ENCODE measurements at places on chromosomes 5 and 9.

- DNase-seq, result no peak
These were observed 154.3 kb upstream of the KCNN2 start for GRCh38 chr5:114207615-114208014.

DNA sequence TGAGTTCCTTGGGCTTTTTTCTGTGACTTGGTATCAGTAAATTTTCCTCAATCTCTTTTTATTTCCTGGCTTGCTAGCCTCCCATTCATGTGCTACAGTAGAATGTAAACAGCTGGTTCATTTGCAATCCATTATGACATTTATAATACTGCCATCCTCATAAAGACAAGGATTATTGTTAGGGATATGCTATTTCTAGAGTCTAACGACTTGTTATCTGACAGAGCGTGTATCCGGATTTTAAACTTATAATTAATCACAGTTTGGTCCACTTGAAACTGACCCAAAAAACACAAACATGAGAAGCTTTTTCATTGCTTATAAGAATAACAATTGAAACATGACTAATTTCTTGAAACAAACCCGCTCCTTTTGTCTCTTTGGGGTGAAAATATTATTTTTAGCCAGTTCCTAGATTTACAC lies 585.8 kb downstream of the TLE4 start:
- DNase-seq, result no peak

DNA sequence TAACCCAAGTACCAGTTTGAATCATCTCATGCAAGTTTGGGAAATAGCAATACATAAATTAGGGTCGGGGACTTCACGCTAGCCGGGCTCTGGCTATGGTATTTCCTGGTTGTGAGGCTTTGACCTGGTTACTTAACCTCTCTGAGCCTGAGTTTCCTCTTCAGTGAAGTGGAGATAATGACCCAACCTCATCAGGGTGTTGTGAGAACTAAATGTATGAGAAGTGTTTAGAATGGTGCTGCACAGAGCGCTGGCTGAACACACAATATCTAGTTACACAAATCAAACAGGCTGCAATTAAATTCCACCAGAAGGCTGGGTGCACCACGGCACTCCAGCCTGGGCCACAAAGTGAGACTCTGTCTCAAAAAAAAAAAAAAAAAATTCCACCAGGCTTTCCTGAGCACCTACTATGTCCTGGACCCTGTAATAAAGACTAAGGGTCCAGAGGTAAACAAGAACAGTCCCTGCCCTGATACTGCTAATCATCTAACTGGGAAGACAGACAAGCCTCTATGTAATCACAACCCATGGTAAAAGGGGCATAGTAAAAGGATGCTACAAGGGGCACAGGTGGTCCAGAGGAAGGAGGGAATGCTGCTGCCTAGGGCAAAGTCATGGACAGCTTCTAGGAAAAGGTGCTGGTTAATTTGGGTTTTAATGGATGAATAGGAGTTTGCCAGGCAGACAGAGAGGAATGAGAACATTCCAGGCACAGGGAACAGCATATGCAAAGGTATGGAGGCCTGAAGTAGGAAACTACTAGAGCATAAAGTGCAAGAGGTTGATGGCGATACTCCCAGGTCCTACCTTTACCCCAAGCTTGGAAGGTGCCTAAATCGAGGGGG lies 27.7 kb downstream of the DUSP1 start:
- no peak for DNase-seq

DNA sequence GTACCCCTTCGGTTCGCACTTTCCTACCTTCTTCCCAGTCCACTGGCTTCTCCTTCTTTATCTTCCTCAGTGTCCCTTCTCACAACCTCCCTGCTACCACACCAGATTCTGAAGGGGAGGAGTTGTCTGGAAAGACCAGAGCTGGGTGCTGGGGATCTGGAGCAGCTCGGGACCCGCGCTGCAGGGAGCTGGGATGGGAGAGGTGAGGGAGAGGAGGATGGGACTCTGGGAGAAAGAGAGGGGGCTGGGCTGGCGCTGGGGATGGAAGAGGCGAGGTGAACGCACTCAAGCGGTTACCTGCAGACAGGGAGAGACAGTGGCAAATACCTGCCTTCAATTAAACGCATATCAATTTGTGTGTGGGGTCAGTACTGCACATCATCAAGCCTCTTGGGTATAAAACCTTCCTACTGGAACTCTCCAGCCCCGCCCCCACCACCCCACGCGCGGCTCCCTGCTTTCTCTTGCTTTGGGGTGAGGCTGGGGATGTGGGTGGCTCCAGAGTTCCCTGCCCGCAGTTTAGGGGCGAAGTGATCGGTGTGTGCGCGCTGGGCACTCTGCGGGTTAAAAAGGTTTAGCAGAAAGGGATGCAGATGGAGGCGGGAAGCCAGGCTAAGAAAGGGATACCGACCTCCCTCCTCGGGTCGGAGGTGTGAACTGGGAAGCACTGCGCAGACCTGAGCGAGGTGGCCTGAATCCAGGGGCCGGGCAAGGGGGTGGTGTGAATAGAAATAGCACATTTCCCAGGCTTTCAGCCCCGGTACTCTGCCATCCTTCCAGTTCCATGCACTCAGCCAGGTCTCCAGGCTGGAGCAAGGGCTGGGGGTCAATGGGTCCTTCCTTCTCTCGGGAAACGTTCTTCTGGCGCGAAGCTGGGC lies 977 bp upstream of the PAM start:
- no peak for DNase-seq

DNA sequence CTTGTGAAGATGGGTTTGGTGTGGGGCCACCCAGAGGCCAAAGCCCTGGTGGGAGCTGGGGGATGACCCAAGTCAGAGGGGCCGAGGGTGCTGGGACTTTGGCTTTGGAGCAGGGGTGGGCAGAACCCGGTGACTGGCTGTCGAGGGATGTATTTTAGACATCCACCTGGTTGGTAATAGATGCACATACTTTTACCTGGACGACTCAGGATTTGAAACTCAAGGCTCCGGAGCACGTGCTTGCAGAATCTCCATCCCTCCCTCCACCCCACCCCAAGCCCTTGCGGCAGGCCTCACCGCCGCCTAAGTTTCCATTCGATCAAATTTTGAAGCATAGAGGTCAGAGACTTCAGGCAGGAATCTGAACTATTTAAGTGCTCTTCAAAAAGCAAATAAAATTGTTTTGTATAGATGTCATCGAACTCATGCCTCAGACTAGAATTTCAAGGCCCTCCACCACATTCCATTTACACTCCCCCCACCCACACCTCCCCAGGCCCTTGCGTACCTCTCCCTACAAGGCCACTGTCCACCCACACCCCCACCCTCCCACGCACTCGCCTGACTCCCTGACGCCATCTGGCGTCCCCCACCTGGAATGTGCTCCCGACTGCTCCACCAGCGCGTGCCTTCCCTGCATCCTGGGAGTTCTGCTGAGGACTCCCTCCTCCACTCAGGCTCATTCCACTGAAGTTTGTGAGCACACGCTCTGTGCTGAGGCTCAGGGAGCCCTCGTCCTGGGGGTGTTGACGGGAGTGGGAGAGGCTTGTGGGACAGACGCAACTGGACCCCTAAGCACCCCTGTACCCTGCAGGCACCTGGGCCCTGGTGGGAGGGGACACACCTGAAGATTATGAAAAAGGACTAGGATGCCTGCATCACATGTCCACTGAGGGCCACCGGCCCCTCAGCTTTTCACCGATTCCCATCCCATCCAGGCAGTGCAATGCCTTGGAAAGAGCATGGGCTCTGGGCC lies 56.4 kb upstream of the RPL26L1 start:
- no peak for DNase-seq

GRCh38 chr5:154251529-154251928 lies 61.0 kb downstream of the GALNT10 start:
- no peak for DNase-seq

- DNase-seq, result no peak
These were observed 10.5 kb upstream of the GCNT1 start for GRCh38 chr9:76448501-76448900.

DNA sequence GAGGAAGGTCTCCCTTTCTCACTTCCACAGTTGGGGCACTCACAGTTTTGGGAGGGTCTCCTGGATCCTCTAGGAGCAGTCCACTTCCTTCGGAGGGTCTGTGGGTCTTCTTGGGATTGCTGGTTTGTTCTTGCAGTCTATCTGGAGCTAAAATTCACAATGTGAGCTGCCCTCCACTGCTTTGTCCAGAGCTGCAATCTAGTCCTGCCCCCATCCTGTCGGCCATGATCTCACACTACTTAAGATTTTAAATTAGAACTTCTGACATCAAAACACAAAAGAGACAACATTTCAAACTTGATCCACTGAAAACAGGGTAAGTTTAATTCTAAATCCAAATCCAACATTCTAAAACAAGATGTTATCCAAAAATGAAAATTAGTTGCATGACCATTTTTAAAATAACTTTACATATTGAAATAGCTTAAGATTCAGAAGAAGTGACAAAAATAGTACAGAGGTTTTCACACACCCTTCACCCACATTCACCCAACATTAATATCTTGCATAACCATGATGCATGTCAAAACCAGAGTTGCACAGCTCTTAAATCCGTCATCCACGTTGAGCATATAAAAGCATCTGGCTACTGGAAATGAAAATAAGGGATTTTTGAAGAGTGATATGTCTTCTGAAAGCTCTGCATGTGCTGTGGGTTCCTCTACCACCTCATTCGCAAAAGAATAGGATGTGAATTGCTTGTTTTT lies 113.7 kb upstream of the EPB41L4A start:
- no peak for DNase-seq

- no peak for DNase-seq
These were observed 95.6 kb downstream of the RFK start for GRCh38 chr9:76298521-76299144.
